ENCODE measurements at places on chromosomes 7 and 10. TPM values are rescaled to one million over a fixed set of nuclear protein-coding genes. Genes with fewer than 3 reads are reported as not detected.

- DNase-seq, result no peak
These were observed 123.7 kb upstream of the FAM20C start for GRCh38 chr7:68629-69028.

GRCh38 chr10:43121444-43121843 lies 16.8 kb upstream of the CSGALNACT2 start:
- no peak for DNase-seq

The MBL2 gene
- not detected for total RNA-seq

GRCh38 chr10:53315709-53316108 lies 543.1 kb upstream of the MBL2 start:
- DNase-seq, result no peak

DNA sequence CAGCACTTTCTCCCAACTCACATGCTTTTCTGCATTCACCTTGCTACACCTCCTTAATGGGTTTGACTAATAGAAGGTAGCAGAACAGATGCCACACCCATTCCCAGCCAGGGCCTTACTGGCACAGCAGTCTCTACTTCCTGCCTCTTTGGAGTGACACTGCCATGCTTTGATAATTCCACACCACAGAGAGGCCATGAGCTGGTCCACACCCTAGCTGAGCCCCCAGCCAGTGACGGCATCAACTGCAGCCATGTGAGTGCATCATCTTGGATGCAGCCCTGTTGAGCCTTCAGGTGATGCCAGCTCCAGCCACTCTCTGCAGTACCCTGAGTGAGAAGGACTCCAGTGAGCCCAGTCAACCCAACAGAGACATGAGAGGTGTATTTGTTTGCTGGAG lies 27.5 kb upstream of the EZH2 start:
- no peak for DNase-seq

DNA sequence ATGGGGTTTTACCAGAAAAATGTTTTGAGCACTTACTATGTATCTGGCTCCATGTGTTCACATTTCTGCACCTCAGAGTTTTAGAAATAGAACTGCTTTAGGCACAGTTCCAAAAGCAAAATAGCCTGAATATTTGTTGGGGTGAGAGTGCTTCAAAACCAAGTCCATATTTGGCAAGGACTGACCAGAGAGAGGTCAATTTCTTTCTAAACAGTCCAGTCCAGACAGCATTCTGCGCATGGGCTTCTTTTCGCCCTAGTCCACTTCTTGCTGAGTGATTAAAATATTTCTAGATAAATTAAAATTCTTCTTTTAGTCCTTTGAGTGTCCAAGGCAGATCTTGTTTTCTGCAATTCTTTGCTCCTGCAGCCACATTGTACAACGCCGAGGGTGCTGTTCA lies 427.0 kb downstream of the PHTF2 start:
- DNase-seq, result no peak

DNA sequence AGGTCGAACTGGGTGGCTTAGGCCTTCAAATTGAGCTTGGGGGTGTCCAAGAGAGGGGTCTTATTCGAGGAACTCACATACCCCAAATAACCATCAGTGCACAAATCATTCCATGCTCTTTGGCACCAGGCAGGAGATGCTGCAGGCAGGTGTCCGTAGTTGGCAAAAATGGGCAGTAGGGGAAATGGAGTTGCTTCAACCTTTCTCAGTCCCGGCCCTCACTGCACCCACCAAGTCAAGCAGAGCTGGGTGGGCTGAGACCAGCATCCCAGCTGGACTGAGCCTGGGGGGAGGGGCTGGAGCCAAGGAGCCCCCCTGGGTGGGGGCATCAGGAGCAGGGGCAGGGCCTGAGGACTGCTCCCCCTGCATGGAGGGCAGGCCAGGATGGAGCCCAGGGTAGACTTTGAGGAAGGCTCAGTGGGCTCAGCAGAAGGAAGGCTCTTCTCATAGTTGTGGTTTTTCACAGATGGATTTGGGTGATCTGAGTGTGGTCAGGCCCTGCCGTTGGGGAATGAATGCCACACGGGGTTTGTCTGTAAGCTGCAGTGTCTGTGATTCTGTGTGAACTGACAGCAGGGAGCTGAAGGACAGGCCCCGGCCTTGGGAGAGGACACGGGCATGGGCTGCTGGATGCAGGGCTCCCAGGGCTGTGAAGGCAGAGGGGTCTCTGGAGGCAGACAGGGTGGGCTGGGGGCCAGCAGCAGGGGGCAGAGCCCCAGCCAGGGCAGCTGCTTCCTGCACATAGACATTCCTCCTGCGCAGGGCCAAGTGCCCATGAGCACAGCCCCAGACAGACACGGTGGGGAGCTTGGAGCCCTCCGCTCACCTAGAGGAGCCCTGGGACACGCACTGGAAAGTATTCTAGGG lies 144.5 kb downstream of the ADCY1 start:
- no peak for DNase-seq

GRCh38 chr7:156725936-156726335 lies 85.4 kb downstream of the RNF32 start:
- DNase-seq, result no peak

The CDHR1 gene
- total RNA-seq, result not detected

DNA sequence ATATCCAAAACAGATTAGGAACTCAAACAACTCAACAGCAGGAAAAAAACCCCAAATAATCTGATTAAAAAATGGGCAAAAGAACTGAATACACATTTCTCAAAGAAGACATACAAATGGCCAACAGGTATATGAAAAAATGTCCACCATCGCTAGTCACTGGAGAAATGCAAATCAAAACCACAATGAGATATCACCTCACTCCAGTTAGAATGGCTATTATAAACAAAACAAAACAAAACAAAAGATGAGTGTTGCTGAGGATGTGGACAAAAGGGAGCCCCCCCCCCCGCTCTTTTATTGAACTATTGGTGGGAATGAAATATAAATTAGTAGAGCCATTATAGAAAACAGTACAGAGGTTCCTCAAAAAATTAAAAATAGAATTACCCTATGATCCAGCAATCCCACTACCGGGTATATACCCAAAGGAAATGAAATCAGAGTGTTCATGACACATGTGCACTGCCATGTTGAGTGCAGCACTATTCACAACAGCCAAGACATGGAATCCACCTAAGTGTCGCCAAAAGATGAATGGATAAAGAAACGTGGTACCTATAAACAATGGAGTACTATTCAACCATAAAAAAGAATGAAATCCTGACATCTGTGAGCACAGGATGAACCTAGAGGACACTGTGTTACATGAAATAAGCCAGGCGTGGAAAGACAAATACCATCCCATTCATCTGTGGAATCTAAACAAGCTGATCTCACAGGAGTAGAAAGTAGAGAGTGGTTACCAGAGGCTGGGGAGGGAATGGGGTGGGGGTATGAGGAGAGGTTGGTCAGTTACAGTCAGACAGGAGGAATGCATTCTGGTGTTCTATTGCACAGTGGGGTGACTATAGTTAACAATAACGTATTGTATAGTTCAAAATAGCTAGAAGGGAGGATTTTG lies 78.1 kb upstream of the RHEB start:
- DNase-seq, result no peak

The SCIN gene
- total RNA-seq, result 1.4 TPM

DNA sequence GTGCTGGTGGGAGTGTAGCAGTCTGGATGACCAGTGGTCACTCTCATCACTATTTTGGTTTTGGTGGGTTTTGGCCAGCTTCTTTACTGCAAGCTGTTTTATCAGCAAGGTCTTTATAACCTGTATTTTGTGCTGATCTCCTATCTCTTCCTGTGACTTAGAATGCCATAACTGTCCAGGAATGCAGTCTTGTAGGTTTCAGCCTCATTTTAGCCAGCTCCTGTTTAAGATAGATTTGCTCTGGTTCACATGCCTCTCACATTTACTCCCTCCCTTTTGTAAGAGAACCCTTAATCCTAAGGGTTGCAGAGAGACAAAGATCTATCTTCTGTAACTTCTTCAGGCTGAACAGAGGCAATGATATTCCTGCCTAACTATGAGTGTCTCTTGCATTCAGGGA lies 51.2 kb upstream of the INHBA start:
- DNase-seq, result no peak

DNA sequence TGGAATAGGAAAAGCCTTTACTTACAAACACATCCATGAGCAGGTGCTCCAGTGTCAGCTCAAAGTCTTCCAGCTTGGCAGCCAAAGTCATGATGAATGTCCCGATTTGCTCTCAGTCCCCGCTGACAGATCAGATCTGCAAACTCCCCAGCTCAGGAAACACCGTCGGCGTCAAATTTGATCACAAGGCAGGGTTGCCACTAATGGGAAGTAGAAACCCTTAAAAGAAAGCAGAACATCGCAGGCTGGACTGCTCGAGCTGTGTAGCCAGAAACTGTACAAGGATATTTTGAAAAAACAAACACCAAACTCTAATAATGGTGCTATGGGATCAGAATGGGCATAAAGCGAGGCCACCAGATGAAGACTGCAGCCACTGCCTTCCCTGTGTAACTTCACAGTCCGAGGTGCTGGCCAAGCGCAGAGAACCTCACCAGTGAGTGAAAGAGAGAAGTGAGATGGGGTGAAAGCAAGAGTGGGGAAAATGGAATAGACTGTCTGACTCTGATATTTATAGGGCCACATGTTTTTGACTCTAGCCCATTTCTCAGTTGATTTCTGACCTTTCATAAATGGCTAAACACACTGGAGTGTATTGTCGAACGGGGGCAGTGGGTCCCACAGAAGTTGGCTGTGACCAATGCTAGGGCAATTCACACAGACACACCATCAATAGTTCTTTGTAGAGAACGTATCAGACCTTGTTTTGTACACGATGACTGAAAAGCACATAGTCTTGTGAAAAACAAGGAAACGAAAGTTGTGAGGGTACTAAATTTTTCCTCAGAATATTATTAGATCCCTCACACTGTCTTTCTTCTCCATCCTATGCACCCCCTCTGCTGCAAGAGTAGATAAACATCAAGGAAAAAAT lies 306.2 kb downstream of the FRMD4A start:
- no peak for DNase-seq

The KCNIP2 gene
- total RNA-seq, result 90.5 TPM

- no peak for DNase-seq
These were observed 13.2 kb downstream of the SGPL1 start for GRCh38 chr10:70828923-70829322.

DNA sequence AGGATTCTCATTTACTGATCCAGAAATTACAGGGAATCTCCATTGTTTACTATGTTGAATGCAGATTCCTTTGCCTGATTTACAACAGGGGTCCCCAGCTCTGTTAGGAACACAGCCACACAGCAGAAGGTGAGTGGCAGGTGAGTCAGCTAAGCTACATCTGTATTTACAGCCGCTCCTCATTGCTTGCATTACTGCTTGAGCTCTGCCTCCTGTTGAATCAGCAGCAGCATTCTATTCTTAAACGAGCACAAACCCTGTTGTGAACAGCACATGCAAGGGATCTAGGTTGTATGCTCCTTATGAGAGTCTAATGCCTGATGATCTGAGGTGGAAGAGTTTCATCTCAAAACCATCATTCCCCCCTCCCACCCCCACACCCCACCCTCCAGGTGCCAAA lies 23.3 kb upstream of the CELF2 start:
- no peak for DNase-seq

GRCh38 chr10:125419146-125419545 lies 258.8 kb upstream of the CTBP2 start:
- no peak for DNase-seq

- no peak for DNase-seq
These were observed 125.9 kb upstream of the NOBOX start for GRCh38 chr7:144529269-144529926.

The OPALIN gene
- total RNA-seq, result not detected

- no peak for DNase-seq
These were observed 41.8 kb downstream of the UNC5B start for GRCh38 chr10:71253981-71254818.

- DNase-seq, result no peak
These were observed 43.2 kb downstream of the PNLIPRP3 start for GRCh38 chr10:116470768-116471415.

DNA sequence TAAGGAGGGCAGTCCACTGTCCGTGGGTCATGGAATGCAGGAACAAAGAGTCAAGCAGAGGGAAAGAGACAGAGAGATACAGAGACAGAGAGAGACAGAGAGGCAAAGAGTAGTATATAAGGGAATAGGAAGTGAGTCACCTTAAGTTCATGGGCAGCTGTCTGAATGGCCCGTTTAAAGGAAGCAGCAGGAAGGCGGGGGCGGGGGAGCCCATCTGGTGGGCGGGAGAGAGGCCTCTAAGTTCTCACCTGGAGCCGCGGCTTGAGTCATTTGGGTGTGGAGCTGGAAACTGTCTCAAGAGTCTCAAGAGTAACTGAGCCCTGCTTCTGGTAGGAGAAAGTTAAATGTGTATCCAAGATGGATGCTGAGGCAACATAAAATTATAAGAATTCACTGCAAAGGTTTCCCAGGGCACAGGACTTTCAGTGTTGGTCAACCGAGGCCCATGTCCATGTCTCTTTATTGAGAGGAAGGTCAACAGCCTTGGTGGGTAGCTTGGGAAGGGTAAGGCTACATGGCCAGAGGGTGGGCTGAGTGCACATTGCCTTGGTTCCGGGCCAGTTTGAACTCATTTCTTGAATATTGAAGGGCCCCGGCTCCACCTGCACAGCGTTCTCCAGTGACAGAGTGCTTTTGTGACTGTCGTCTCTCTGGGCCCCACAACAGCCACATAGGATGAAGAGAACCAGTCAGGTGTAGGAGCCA lies 85.5 kb upstream of the CACUL1 start:
- DNase-seq, result no peak

GRCh38 chr10:118203461-118203860 lies 138.7 kb downstream of the FAM204A start:
- DNase-seq, result no peak

DNA sequence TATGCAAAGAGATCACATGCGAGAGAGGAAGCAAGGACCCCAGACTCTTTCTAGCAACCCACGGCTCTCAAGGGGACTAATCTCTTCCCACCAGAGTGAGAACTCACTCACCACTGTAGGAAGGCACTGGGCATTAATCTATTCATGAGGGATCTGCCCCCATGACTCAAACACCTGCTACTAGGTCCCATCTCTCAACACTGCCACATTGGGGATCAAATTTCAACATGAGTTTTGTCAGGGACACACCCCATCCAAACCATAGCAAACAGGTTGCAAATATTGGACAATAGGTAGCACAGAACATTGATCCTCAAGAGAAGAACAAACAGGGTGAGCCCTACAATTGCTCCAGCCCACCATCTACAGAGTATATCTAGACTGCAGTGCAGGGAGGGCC lies 740.6 kb downstream of the LRMDA start:
- no peak for DNase-seq
